ENCODE measurements at places on chromosomes 2 and 18.

DNA sequence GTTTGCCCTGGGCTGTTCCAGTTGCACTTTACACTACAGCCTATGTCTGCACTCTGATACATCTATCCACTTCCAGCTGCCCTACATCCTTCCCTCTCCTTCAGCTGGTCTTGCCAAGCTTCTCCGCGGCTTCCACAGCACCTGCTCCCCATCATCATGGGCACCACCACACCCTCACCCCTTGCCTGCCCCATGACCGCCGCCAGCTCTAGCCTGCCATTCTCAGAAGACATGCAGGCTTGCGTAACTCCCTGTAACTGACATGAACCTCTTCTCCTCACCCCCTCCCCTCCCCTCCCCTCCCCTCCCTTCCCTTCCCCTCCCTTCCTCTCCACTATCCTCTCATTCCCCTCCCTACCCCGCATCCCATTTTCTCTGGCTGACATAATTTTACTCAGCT, 46.0 kb downstream of the PAX8 start:
- no peak for DNase-seq

- DNase-seq = no peak
Observed at GRCh38 chr2:130186391-130186790, 4.3 kb downstream of the MZT2B start.

- DNase-seq = no peak
Observed at GRCh38 chr2:217412721-217413120, 552.9 kb upstream of the TNP1 start.

DNA sequence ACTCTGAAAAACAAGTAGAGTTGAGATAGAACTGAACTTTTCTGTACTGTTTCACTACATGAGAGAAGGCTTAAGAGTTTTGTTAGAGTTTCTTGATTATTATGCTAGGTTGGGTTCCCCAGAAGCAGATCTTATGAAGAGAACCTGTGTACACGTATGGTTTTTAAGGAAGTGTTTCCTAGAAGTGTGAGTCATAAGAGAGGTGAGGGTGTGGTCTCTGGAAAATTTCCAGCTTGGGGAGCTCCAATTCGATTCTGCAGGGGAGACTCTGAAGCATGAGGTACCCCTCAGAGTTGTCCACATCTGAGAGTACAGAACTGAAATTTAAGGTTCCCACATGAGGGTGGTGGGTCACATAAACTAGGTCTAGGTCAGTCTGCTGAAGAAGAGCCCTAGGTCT, 83.3 kb upstream of the MAP2 start:
- no peak for DNase-seq

DNA sequence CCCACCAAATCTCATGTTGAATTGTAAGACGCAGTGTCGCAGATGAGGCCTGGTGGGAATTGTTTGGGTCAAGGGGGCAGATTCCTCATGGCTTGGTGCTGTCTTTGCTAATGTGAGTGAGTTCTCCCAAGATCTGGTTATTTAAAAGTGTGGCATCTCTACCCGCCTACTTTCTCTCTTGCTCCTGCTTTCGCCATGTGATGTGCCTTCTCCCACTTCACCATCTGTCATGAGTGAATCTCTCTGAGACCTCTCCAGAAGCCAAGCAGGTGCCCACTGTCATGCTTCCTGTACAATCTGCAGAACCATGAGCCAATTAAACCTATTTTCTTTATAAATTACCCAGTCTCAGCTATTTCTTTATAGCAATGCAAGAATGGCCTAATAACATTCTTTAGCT, 246.6 kb upstream of the CDH20 start:
- no peak for DNase-seq

DNA sequence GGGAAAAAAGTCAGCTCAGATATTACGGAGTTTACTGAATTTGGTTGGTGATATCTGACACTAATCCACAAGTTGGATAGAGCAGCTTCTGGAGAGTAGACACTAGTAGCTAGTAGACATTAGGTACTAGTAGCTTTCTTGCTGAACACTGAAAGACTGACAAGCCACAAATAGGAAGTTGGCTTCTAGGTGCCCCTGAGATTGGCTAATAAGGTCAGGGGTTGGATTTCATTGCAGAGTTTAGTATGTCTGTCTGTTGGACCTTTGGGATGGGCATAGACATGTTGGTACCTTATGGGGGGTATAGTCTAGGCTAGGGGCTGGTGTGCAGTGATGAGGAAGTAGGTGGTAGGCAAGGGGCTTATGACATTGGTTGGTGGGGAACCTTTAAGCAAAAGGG, 164.9 kb upstream of the LRRTM1 start:
- no peak for DNase-seq

GRCh38 chr2:229780856-229781773, 66.8 kb upstream of the DNER start:
- DNase-seq = peak; percentile 34

GRCh38 chr2:23434721-23435121, 49.7 kb downstream of the KLHL29 start:
- no peak for DNase-seq

DNA sequence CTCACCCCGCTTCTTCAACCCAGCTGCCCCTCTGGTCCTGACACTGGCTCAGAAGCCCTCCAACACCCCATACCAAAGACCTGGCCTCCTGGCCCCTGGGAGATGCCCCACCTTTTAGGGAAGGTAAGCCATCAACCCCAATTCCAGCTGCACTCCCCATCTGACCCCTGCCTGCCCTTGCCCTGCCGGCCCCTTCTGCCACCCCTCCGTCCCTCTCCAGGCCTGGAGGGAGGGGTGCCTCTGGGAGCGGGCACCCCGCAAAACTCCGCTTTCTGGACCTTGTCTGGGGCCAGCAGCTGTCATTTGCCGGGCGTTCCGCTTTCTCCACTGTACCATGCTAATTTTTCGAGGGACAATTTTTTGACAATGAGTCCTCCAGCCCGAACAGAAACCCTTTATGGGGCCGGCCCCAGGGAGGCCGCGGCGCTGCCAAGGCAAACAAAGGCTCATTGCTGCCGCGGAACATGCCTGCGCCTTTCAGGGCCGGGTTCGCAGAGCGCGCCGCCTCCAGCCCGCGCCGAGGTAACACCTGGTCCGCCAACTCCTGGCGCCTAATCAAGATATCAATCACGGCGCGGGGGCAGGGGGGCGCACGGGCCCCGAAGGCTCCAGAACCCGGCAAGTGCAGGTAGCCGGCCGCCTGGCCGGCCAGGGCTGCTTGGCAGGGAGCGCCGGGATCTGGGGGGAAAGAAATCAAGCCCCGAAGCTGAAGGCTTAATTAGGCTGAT, 96.0 kb downstream of the INHBB start:
- no peak for DNase-seq

DNA sequence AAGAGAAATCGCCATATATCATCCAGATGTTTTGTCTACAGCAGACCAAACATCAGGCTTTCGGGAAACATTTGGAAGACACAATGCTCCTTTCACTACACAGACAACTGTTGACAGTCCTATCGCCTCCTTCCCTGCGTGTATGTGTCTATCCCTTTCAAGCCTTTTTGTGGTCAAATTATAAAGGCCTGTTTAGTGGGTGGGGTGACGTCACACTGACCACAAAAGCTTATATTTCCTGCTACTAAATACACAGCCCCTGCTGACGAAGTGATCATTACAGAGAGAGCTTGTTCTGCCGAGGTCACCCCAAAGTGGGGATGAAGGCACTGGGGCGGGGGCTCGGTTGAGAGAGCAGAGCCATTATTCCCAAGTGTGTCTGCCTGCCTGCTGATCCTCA, 302.7 kb upstream of the TNP1 start:
- DNase-seq = no peak

DNA sequence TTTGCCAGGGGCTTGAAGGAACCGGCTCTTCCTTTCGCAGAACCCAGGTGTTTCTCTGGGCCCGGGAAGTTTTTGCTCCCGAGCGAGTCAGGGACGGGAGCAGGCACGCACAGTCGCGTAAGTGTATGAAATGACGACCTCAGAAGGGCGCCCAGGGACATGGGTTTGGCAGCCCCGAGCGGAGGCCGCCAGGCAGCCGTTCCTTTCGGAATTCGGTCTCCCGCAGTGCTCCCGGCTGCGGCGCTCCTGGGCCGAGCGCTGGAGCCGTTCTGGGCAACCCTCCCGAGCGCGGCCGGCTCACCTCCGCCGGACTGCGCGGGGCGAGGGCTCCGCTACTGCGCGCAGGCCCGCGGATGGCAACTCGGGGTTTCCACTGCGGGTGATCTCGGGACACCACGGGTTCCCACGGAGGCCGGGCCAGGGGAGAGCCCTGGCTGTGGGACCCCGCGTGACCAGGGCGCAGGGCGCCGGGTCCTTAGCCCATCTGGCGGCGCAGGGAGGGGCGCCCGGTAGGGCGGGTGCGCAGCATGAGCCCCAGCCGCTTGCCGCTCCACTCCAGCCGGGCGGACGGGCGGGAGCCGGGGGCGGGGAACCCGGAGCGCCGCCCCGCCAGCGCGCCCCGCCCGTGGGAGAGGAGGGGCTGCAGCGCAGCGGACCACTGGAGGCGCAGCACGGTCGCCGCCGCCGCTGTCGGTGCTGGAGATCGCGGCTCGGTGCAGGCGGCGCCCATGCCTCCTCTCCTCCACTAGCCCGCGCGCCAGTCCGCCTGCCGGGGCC, at the start of gene OSBPL6:
TSS of gene OSBPL6 (plus strand) at position 690 of the 777 bp plus-strand sequence. CDS start 111,673 bp downstream, outside the sequence.
- DNase-seq = peak; percentile 37

- no peak for DNase-seq
Observed at GRCh38 chr18:32368170-32368569, 102.5 kb downstream of the GAREM1 start.

- DNase-seq = no peak
Observed at GRCh38 chr2:159110784-159111183, 142.3 kb downstream of the TANC1 start.

- no peak for DNase-seq
Observed at GRCh38 chr2:134785659-134786430, 52.6 kb upstream of the ACMSD start.

GRCh38 chr2:149463328-149464002, 124.1 kb downstream of the MMADHC start:
- DNase-seq = no peak

- no peak for DNase-seq
Observed at GRCh38 chr2:130916438-130916705, 79.7 kb downstream of the ARHGEF4 start.

GRCh38 chr2:106039634-106040315, 154.3 kb downstream of the UXS1 start:
- no peak for DNase-seq

GRCh38 chr2:120940319-120940696, 204.6 kb downstream of the GLI2 start:
- no peak for DNase-seq

DNA sequence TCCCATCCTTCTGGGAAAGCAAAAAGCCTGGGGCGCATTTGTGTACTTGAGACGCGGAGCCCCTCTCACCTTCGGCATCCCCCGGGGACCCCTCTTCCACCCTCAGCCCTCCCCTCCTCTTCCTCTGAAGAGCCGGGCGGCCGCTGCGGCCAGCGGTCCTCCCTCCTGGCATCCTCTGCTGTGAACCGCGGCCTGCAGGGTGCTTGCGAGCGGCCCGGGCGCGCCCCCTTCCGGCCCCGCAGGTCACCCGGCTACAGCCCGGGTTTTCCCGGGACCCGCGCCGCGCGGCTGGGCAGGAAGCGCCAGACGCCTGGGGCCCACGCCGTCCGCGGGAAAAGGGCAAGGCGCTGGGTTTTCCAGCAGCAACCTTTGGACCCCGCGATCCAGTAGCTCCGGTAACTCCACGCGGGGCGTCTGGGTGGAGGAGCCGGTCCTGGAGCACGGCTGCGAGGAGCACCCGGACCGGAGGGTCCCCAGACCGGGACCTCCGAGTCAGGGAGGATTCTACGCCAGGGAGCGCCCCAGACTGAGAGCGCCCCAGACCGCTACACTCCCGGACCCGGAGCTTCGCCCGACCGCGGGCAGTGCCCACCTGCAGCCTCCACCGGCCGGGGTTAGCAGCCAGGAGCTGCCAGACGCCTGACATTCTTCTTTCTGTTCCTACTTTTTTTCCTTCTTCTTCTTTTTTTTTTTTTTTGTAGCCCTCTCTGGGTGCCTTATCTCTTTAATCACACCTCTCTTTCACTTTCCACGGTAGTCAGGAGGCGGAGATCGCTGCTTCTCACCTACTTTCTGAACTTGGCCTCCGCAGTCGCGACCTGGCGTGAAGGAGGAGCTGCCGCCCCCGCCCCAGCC, at the start of gene IL18R1:
TSS of gene IL18R1 (plus strand) at position 271 of the 855 bp plus-strand sequence. CDS start 6,865 bp downstream, outside the sequence.
- peak; percentile 64 for DNase-seq

GRCh38 chr2:183359867-183360266, 235.6 kb downstream of the NUP35 start:
- DNase-seq = no peak

- peak; percentile 36 for DNase-seq
Observed at GRCh38 chr2:157890969-157891642, 15.0 kb upstream of the ACVR1 start.

- DNase-seq = no peak
Observed at GRCh38 chr18:9135081-9135911, 1.3 kb upstream of the ANKRD12 start.
